ENCODE measurements at places on chromosomes 4 and X.

GRCh38 chrX:136495043-136495442 is 2.3 kb upstream of the HTATSF1 start:
- no peak for DNase-seq

- DNase-seq: peak; percentile 11
Observed at GRCh38 chrX:13761606-13762414, 27.3 kb downstream of the OFD1 start.

DNA sequence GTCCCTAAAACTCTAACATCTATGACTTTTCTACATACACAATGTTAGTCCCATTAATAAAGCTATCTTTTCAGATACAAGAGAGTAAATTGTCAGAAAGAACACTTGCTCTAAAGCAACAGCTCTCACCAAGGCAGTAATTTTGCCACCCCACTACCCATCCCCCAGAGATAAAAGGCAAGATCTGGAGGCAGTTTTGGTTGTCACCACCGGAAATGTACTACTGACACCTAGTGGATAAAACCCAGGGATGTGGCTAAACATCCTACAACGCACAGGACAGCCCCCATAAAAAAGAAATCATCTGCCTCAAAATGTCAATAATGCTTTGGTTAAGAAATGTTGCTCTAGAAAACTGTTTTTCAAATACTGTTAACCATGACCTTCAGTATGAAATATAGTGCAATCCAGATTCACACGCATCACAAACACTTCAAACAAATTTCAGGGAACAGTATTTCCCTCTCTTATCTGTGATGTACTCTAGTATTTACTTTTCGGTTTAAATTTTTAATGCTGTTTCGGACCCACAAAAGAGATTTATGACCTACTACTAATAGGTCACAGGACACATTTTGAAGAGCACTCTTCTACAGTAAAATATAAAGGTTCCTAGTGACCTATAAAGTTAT is 5.1 kb downstream of the FBXL5 start:
- peak; percentile 66 for DNase-seq

- DNase-seq: no peak
Observed at GRCh38 chrX:1676866-1677265, 62.0 kb downstream of the ASMT start.

GRCh38 chr4:144649646-144650045 is 3.7 kb downstream of the HHIP start:
- DNase-seq: no peak

DNA sequence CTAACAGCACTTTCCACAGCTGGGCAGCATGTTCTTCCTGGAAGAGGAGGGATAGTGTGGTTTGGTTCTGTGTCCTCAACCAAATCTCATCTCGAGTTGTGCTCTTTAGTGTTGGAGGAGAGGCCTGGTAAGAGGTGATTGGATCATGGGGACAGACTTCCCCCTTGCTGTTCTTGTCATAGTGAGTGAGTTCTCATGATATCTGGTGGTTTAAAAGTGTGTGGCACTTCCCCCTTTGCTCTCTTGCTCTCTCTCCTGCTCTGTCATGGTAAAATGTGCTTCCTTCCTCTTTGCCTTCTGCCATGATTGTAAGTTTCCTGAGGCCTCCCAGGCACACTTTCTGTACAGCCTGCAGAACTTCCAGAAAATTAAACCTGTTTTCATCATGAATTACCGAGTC is 133.7 kb upstream of the NDP start:
- no peak for DNase-seq

GRCh38 chr4:95213366-95213765 is 335.4 kb downstream of the UNC5C start:
- no peak for DNase-seq

DNA sequence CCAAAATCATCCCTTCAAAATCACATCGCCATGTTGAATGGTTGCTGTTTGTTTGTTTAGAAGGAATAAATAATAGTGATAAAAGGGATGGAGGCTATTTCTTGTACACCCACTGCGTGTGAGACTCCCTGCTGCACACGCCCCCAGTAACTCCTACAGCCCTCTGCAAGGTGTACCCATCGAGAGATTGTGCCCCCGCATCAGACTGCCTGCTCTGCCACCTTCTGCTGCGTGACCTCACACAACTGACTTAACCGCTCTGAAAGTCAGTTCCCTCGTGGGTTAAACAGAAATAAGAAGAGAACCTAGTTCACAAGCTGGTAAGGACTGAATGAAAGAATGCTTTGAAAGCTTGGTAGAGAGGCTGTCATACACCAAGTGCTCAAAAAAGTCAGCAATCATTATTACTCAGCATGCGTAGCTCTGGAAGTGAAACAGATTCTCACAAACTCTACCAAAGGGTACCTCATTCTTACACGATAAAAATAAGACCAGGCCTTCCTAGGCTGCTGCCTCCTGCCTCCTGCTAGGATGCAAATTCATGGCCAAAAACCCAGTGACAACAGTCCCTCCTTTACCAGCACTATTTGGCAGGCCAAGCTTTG is 147.1 kb downstream of the CPEB2 start:
- no peak for DNase-seq

DNA sequence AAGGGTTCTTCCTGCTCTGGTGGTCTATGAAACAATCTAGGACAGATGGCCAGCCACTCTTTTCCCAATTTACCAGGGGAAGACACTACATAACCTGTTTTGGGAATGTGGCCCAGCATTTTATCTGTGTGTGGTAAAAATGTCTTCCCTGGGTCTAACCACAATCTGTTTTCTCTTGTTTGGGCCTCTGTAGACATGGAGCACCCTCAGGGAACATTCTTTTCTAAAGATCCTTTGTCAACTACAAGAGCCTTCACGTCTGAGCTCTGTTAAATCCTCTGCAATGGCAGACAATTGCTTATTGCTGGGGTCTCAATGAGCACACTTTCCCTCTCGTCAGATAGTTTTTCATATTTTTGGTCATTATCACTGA is 35.5 kb downstream of the PLAC1 start:
- DNase-seq: peak; percentile 57

- DNase-seq: peak; percentile 49
Observed at GRCh38 chrX:136310411-136310810, 9.6 kb downstream of the ADGRG4 start.

DNA sequence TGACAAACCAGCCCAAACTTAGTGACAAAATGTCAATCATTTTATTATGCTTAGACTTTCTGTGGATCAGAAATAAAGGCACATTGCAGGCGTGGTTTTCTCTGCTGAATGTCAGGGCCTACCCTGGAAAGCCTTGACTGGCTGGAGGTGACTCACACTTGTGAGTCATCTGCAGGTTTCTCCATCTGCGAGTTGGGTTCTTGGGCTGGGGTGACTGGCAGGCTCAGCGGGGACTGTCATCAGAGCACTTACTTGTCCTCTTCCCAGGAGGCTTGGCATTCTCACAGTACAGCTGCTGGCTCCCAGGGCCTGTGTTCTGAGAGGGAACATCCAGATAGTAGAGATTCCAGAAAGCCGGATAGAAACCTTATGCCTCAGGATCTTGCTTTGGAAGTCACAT is 153.8 kb upstream of the AGA start:
- peak; percentile 92 for DNase-seq

DNA sequence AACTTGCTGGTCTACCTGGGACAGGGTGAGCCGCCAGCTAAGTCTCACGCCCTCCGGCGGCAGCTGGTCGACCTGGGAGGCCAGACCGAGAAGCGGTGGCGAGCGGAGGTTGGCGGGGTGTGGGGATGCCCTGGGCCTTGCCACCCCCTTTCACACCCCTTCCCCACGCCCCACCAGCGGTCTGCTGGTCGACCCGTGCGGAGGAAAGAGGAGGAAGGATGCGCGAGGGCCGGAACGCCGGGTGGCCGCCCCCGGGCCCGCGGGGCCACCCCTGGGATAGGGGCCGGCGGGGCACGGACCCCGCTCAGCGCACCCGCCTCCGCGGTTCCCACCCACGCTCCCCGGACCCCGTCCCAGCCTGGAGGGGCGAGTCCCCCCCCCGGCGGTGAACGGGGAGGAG is 28.3 kb upstream of the DCAF12L1 start:
- no peak for DNase-seq

- DNase-seq: no peak
Observed at GRCh38 chr4:31085689-31086088, 365.5 kb downstream of the PCDH7 start.

DNA sequence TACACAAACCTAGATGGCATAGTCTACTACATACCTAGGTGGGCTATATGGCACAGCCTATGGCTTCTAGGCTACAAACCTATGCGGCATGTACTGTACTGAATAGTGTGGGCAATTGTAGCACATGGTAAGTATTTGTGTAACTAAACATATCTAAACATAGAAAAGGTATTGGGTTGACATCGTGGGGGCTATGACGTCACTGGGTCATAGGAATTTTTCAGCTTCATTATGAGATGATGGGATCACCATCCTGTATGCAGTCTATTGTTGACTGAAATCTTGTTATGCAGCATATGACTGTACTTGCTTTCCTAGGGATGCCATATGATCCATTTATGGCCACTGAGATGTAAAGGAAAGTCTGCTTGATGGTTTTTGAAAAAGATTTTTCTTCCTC is 1.9 kb upstream of the EXOC1L start:
- no peak for DNase-seq

GRCh38 chr4:71402616-71403015 is 63.8 kb downstream of the SLC4A4 start:
- DNase-seq: no peak

DNA sequence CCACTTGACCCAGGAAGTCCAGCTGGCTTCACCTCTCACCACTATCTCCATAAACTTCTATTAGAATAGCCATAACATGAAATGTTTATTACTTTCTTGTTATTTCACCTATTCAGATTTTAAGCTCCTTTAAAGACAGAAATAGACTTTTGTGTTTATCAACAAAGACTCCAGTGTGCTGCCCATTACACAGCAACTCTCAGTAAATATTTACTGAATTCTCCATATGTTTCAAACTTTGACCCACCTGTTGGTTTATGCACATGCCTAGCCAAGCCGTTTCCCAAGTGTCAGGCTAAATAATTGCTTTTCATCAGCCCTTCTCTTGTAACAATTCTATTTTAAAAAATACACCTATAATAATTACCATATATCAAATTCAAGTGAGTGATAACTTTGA is 242.9 kb upstream of the NEIL3 start:
- DNase-seq: no peak

All from epithelial cell of esophagus (primary cell).